ENCODE measurements at places on chromosomes 12 and 14.

- no peak for DNase-seq
Observed at GRCh38 chr12:99553461-99553860, 94.1 kb upstream of the GARIN6 start.

DNA sequence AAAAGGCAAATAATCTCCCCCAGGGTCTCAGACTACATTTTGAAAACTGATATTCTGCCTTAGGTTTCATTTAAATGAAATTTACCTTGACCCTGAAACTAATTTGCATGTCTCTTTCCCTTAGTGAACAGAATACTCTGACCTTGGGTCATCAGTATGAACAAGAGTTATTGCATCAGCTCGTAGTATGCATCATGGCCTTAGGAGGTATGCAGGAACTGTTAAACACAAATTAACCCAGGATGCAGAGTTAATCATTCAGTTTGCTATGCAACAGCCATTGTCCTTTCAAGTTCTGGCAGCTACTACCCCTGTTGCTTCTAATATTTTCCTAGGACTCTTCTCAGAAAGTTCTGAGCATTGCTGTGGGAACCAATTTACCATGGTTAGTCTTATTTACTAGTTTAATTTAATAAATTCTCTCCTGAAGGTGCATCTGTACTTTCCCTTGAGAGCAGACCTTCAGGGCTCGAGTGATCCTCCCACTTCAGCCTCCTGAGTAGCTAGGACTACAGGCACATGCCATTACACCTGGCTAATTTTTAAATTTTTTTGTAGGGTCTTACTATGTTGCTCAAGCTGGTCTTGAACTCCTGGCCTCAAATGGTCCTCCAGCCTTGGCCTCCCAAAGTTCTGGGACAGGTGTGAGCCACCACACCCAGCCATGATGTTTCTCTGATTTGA is 126.7 kb downstream of the TTC6 start:
- DNase-seq: no peak

DNA sequence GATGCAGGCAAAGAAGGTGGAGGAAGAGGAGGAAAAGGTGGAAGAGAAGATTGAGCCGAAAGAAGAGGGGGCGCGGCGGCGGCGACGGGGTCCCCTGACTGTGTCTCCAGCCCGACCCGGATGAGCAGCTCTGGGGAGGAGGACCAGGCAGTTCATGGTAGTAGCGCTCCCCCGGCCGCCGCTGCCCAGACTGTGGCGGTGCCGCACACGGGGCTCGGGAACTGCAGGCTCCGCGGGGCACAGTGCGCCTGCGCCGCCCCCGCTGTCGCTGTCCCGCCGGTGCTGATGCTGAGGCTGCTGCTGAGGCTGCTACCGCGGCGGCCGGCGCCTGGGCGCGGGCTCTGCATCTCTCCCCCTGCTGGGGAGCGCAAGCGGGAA is at the start of gene KCNH5:
Gene KCNH5 (minus strand): TSS at position 225 of the 378 bp plus-strand sequence. CDS start 272 bp downstream, outside the sequence.
- DNase-seq: no peak

DNA sequence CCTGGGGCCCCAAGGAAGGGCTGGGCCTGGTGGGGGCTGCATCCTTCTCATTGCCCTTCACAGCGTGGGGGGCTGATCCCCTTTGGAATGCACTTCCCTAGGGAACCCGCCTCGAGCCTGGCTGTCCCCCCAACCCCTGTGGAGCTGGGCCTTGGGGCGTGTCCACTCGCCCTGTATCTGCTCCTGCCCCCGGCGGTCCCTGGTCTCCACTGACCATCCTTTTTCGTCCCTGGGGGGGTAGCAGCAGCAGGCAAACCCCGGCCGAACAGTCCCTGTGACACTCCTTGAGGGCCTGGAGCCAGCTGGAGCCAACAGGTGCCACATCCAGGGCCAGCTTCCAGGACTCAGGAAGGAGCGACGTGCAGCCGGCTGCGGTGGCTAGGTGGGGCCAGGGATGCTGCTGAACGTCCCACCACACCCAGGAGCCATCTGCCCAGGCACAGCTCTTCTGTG is 9.4 kb upstream of the GPR132 start:
- DNase-seq: no peak

DNA sequence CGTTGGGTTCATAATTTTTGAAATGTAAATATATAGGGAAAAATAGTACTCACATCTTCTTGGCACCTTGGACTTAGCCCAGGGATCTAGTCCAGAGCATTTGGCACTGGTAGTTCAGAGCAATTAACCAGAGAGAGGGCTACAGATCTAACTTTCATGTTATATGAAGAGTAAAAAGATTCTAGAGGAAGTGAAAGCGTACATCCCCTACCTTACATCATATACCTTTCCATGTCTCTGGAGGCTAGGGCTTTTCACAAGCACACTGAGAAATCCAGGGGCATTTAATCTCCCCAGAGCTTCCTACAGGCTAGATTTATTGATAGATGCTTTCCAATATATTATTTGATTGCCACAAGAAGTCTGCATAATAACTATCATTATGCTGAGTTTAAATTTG is 687.5 kb upstream of the FBXO33 start:
- no peak for DNase-seq

DNA sequence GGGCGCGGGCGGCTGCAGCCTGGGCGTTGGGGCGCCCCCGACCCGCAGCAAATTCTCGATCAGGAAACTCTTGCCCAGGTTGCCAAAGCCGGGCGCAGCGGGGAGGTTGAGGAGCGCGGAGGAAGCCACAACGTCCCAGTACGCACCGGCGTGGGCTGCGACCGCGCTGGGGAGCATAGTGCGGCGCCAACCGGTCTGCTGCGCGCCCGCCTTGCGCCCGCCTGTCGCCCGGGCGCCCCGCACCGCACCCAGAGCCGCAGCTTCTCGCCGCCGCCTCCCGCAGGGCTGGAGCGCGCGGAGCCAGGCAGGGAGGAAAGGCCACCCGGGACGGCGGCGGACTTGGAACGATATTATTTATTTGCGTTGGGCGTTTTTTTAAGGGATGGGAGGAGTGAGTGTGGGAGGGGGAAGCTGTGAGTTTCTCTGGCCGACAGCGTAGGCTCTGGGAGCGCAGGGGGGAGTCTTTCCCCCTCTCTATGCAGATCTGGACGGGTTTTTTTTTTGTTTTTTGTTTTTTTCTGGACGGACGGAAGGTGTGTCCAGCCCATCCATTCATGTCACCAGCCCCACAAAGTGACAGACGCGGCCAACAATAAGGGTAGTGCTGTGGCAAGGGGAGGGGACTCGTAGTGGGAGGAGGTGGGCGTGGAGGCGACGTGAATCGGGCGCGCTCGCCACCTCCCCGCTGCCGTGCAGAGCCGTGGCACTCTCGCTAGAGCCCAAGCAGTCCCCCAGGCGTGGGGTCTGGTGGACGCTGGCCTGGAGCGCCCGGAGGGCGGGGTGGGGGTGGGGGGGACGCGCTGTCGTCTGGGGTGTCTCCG is at the start of gene DBX2:
Gene DBX2 (minus strand): TSS at position 349 of the 821 bp plus-strand sequence. CDS start 172 bp downstream, at position 177.
- no peak for DNase-seq

DNA sequence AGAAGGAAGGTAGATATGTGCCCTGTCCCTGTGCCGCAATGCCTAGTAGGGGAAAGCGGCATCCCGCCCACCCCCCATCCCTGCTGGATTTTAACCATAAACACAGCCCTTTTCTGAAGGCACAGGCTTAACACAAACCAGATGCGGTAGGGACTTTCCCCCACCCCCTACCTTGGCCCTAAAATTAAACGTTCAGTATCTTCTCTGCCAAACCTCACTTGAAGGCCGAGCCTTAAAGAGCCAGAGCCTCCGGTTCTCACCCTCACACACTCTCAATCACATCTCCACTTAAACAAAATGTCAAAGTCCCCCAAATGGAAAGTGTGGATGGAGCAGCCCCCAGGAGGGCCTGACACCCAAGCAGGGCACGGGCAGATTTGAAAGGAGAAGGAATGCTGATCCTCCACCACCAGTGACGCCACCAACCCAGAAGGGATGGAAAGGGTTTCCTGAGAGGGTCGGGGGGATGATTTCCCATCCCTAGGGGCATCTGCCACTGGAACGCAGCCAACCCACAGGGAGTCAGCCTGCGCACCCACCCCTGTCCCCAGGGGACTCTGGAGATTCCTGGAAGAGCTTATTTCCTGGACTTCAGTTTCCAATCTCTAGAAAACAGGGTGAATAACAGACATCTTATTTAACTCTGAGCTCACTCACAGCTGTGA is 26.4 kb downstream of the ACTN1 start:
- no peak for DNase-seq

DNA sequence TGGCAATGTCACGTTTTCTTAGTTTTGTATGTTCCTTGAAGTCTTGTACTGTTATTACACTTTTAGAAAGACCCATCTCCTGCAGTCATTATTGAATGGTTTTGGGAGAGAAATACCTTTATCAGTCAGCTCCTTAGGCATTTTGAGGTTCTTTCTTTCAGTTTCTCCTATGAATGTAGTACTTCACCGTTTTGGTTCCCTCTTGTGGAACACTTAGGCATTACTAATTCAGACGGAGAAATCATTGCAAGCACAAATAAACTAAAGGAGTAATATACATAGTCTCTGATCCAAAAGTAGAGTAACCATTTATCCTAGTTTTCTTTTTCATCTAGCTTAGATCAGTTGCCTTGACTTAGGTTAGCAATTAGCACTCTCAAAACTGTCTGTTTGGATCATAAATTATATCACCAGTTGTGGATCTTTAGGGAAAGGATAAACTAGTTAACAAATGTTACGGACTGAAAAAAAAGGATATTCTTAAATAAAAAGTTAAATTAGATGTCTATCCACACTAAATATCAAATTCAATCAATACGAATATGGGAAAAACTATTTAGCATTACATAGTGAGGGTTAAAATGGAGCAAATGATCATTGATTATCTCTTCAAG is 1538.3 kb upstream of the SEL1L start:
- DNase-seq: no peak

GRCh38 chr12:52876372-52876771 is 27.6 kb upstream of the KRT78 start:
- no peak for DNase-seq

DNA sequence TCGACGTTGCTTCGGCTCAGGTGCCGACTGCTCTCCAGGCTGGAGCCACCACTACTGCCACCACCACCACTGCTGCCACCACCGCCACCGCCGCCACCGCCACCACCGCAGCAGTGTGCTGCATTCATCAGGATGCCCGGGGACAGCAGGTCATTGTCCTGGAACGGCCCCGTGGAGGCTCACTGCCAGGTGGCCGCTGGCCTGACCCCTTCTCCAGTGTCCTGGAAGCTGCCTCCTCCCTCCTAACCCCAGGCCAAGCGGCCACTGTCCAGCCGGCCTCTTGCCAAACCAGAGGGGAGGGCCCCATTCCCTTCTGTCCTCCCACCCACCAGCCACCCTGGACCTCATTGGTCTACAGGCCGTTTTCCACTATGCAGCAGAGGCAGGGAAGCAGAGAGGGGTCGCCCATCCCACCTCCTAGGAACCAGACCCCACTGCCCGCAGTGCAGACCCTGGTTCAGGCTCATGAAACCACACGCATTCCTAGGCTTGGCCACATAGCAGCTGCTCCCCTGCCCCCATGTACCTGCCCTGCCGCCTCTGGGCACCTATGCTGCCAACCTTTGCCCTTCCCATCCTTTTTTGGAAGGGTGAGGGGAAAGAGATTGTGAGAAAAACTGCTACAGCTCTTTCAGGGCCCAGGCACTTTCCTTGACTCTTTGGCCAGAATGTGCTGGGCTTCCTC is 15.2 kb downstream of the ARL6IP4 start:
- no peak for DNase-seq

GRCh38 chr12:130658145-130658911 is 57.8 kb downstream of the RIMBP2 start:
- no peak for DNase-seq

GRCh38 chr14:63991833-63992232 is 139.0 kb downstream of the SYNE2 start:
- no peak for DNase-seq

- DNase-seq: no peak
Observed at GRCh38 chr14:84343656-84344055, 1186.3 kb upstream of the FLRT2 start.

- no peak for DNase-seq
Observed at GRCh38 chr12:55068416-55069010, 48.7 kb downstream of the NEUROD4 start.

DNA sequence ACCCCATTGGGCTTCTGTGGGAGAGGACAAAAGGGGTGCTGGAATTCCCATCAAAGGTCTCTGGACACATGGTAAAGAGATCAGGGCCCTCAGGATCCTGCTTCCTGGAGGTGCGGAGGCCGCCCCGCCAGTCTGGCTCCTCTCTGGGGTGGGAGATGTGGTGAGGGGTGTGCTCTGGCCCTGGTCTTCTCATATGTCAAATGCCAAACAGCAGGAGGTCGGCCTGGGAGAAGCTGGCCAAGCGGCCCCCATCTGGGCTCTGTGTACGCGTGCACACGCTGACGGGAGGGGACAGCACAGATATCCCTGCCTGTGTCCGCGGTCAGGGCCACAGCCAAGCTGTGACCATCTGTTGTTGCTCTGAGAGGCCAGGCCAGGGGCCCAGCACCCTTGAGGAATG is 14.1 kb downstream of the FIGNL2 start:
- no peak for DNase-seq

DNA sequence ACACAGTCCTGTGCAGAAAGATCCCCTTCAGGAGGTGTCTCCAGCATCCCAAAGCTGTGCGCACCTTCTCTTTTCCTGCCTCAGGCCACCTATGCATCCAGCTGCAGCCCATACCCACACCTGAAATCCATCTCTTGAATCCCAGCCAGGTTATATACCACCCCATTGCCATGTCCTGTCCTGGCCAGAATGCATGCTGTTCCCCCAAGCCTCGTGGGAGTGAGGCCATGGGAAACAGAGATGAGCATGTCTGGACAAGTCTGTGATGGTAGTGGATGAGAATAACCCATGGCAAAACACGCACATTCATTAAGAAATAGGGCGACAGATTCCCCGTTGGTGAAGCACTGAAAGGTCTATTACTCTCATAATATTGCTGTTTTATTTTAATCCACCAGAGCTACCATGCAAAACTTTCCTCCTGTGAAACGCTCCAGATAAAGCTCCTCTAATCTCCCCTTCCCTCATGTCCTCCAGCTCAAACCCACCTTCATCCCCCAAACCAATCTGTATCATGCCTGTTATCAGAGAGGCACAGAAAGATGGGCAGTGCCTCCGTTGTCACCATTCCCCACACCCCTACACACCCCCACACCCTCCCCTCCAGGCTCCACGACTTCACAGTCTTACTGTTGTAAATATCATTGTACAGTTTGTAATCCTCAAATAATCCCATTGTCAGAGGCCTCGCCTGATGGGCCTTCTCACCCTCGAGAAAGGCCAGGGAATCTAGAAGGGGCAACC is 97.5 kb upstream of the FKBP4 start:
- no peak for DNase-seq

- no peak for DNase-seq
Observed at GRCh38 chr12:29416748-29417147, 35.8 kb upstream of the ERGIC2 start.

DNA sequence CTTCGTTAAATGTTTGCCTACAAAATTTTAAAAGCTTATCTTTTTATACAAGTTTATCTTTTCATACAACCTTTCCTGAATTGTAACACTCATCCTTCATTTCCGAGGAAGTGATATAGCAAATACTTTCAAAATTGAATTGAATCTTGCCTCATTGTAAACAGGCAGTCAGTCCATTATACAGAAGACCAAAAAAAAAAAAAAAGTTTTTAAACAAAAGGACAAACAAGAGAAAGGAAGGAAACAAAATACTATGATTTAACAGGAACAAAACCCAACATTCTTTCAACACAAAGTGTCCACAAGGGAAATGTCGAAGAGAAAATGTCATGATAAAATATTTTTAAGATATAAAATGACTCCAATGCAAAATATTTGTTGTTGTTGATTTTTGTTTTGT is 8.5 kb downstream of the ATF7 start:
- no peak for DNase-seq

All from stimulated activated naive CD4-positive, alpha-beta T cell treated with Interleukin-2 at 50 U/mL for 16 hours (primary cell).